Activated T-cell treated with anti-CD3 and anti-CD28 coated beads, Interleukin-2, amount 50 U/mL, for 72 hours (primary cell): ENCODE measurements at places on chromosomes 2 and 18. TPM values are rescaled to one million over a fixed set of nuclear protein-coding genes. Genes with fewer than 3 reads are reported as not detected.

Gene SLC14A1
- total RNA-seq, result 6.2 TPM

Gene COLEC12
- not detected for total RNA-seq

Gene KCNK3
- not detected for total RNA-seq

Gene FOXI3
- total RNA-seq, result not detected

Gene REG1B
- total RNA-seq, result not detected

Gene ANTXR1
- not detected for total RNA-seq

Gene TM4SF20
- total RNA-seq, result not detected

Gene MOGAT1
- not detected for total RNA-seq

- no peak for DNase-seq
These were observed 385.5 kb downstream of the SETBP1 start for GRCh38 chr18:45066210-45066609.

GRCh38 chr18:65435534-65435933 is 315.3 kb upstream of the CDH7 start:
- DNase-seq, result no peak

DNA sequence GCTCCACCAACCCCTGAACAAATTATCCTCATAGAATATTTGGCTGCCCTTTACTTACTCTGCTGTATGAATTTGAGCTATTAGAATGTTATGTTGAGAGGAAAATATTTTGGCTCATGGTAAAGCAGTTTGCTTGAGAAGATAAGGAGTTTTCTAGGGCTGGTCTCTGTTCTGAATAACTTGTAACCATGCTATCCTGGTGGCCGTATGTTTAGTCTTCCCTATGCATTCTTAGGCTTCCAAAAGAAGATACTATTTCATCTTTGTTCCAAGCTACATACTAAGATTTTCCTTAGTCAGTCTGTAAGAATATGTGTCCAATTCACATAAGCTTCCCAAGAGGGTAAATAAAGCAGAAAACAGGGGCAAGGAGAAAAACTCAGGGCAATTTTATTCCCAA is 1105.1 kb upstream of the PIK3C3 start:
- DNase-seq, result no peak

GRCh38 chr2:3468296-3468988 is 50.9 kb downstream of the ADI1 start:
- no peak for DNase-seq

DNA sequence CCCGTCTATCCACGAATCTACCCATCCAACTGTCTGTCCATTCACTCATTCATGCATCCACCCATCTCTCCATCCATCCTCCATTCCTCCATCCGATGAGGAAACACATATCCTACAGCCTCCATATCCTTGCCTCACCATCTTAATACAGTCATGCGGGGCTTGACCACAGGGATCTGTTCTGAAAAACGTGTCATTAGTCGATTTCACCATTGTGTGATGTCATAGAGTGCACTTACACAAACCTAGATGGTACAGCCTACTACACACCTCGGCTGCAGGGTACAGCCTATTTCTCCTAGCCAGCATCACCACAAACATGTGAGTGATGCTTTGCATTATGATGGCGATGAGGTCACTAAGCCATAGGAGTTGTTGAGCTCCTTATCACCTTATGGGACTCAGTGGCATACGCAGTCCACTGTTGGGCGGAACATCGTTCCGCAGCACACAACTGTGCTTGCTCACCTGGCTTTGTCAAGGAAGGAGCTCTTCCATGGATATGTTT is 1.9 kb upstream of the NT5DC4 start:
- DNase-seq, result no peak

DNA sequence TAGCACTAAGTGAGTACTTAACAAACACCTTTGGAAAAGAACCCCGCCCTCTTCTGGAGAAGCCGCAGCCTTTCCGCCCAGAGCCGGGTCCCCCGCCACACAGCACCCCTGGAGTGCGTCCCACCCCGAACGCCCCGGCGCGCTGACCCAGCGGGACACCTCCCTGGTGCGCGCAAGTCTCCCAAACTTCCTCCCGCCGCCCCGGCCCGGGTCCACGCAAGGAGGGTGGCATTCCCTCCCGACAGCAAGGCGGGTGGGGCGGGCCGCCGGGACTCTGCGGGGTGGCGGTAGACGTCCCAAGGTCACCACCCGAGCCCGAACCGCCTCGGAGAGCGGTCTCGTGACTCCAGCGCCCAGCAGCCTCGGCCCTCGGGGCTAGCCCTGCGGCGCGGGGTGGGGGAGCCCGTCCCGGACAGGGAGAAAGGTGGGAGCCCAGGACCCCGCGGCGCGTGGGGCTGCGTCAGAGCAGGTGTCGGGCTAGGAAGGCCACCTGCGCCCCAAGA is 598 bp downstream of the CCDC93 start:
- DNase-seq, result peak; percentile 37

DNA sequence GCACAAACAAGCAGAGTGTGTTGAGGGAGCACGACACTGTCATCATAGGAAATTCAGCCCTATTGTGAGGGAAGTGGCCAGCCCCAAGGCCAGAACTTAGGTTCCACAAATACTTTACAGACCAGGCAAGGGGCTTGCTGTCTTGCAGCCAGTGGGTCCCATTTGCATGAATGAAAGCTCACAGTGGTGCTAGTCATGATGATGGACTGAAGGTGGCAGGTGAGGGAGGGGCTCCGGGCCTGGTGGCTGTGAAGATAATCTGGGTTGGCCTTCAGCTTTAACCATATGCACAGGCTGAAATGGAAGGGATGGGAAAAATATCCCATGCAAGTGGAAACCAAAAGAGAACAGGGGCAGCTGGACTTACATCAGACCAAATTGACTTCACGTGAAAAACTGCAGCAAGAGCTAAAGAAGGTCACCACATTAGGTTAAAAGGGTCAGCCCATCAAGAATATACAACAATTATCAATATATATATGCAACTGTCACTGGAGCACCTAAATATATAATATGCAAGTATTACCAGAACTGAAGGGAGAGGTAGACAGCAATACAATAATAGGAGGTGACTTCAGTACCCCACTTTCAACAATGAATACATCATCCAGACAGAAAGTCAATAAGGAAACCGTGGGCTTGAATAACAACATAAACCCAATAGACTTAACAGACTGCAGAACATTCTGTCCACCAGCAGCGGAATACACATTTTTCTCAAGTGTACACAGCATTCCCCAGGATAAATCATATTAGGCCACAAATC is 39.6 kb downstream of the DCDC2C start:
- no peak for DNase-seq

DNA sequence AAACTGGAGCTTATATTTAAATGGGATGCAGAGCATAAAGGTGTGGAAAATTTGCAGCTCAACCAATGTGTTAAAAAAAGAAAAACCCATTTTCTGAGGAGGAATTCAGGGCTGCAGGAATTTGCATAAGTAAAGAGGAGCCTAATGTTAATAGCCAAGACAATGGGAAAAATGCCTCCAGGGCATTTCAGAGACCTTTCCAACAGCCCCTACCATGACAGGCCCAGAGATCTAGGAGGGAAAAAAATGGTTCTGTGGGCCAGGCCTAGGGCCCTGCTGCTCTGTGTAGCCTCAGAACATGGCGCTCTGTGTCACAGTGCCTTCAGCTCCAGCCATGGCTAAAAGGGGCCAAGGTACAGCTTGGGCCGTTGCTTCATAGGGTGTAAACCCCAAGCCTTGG is 719.7 kb upstream of the ACVR2A start:
- no peak for DNase-seq

GRCh38 chr18:75625966-75626365 is 198.5 kb upstream of the SMIM21 start:
- DNase-seq, result no peak

DNA sequence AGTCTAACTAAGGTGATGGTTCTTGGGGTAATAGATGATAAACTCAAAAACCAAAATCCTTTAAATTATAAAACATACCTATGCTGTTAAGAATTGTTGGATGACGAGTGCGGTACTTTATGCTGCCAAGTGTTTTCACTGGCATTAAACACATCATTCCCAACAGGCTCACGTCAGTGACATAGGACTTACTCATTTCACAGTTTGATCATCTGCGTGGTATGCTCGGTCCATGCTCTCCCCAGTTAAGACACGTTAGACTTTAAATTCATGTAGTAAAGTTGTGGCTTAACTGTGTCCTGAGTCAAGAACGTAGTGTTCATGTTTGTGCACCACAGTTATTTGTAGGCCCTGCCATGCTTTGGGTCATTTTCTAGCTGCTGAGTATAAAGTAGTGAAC is 125.6 kb upstream of the MYT1L start:
- DNase-seq, result no peak

- no peak for DNase-seq
These were observed 62.9 kb upstream of the SERPINE2 start for GRCh38 chr2:224101820-224102630.

DNA sequence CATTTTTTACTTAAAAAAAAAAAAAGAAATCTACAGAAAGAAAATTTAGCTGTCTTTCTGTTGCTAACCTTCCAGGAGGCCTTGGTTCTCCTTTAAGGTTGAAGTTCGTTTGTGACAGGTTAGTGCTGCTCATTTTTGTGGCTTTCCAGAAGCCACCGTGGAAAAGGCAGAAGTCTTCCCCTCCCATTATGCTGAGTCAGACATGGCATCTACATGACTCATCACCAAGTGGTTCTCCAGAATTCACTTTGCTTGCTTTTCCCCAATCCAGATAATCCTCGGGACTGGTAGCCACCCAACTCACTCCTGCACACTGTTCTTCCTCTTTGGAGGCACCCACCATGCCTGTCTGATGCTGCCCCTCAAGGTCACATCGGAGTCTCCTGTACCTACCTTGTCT is 228.7 kb downstream of the PIK3C3 start:
- DNase-seq, result no peak

DNA sequence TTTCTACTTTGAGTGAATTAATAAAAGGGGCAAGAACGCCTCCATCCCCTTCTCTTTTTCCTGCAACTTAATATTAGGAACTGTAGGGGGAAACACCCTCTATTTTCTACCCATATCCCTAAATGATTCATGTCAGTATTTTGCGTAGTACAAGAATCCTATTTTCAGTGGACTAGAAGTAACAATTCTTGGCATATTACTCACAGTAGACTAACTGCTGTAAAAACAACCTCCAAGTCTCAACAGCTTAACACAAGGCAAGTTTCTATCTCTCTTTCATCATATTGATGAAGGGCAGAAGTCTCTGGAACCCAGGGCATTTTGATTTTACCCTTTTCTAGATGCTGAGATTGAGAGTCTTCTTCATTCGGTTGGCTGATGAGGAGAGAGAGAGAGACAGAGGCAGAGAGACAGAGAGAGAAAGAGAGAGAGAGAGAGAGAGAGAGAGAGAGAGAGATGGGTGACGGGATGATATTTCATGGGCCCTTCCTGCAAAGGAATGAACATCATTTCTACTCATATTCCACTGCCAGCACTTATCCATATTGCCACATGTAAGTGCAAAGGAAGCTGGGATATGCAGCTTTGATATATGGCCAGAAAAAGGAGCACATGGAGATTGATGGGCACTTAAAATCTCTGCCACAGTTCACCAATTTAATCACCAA is 481.6 kb downstream of the LPIN1 start:
- no peak for DNase-seq

DNA sequence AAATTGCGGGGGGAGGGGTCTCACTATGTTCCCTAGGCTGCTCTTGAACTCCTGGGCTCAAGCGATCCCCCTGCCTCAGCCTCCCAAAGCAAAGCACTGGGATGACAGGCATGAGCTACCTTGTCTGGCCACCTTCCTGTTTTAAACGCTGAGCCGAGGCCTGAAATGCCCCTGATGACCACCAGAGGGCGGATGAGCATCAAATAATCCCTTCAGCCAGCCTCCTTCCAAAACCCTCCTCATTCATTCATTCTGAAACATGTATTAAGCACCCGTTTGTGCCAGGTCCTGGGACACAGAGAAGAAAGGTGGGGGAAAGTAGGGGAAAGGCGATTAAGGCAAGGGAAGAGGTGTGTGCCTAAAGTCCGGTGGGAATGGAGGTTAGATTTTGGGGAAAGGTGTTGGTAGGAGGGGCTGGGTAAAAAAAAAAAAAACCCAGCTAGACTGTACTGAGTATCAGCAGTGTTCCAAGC is 30.7 kb upstream of the PTMA start:
- peak; percentile 84 for DNase-seq

DNA sequence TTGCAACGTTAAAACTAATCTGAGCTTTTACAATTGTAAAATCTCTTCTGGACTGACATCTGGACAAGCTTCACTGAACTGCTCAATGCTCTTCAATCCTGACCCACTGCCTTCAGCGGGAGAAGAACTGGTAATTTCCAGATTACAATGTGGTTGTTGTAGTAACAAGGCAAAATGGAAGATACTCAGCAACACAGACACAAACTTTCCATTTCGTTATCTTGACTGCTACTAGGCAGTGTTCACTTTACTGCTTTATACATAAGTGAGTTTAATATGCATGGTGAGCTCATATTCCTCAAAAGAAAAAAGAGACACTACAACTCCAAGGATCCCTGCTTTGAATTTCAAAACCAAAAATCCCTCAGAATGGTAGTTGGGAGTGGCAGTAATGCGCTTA is 51.9 kb downstream of the GRB14 start:
- no peak for DNase-seq

DNA sequence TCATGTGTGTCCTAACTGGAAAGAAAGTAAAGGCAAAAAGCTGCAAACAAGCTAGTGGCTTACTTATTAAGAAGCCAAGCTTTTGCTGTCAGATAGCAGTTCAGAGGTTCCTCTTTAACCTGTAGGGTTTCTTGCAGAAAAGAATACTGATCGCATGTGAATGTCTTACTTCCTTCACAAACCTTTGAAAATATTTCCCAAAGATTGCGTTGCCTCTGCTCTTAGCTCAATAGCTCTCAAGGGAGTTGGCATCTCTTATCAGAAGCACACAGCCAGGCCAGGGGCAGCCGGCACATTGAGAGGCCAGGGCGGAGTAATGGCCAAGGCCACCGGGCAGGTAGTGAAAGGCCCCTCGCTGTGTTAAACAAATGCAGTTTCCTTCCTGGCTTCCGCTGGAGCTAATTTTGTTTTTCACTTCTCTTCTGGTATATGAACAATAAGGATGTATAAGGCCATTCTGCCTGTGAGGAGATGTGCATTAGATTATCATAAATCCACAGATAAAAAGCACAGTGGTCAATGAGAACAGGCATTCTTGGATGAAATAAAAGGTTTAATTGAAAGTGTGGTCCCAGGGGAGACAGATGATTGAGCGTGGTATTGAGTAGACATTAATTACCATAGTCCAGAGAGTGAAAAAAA is 542.4 kb upstream of the NRP2 start:
- no peak for DNase-seq

GRCh38 chr2:231975001-231975400 is 13.5 kb downstream of the DIS3L2 start:
- DNase-seq, result no peak

DNA sequence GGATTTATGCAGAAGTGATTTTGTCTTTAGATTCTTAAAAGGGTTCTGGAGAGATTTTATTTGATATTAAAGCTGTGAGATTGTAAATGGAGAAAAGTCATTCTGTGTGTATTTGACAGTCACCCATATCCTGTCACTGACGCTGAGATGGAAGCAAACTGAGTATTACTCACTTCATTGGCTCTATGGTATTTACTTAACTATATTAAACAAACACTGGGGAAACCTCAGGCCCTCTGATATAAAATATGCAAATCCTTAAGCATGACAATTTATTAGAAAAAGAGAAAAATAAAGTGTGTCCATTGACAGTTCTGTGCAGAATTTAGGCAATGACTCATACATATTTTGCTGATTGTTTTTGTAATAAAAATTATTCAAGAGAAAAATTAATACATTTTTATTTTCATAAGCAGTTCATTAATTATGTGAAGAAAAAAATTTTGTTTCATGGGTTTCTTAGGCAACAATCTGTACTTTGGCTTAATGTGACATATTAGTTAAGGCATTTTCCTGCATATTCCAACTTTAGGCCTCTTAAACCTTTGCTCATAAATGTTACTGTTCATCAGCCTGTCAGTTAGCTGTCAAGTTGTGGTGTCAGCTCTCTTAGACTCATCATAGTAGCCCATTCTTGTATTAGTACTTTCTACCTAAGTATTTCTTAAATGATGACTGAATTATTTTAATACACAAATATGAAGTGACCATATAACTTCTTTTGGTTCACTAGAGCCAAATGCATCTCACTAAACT is 99.9 kb downstream of the PARD3B start:
- no peak for DNase-seq
